ENCODE measurements at places on chromosomes 3 and 15. TPM values are rescaled to one million over a fixed set of nuclear protein-coding genes. Genes with fewer than 3 reads are reported as not detected.

Gene C3orf70
- not detected for total RNA-seq

Gene KCNMB2
- total RNA-seq, result not detected

Gene UBR1
- total RNA-seq, result 50.6 TPM

- no peak overlapping the region for H3K27ac ChIP-seq
- no peak for DNase-seq
- no peaks in the 10 kb centered on the region for H3K27me3 ChIP-seq
Observed at GRCh38 chr3:165920984-165921383, 83.8 kb upstream of the BCHE start.

- peaks cover 38% of the 10 kb centered on the region for H3K36me3 ChIP-seq
- no peak overlapping the region for H3K27ac ChIP-seq
- H3K27me3 ChIP-seq, result no peaks in the 10 kb centered on the region
- DNase-seq, result no peak
- H3K4me1 ChIP-seq, result no peaks in the 10 kb centered on the region
Observed at GRCh38 chr3:20146301-20146700, 39.7 kb downstream of the SGO1 start.

GRCh38 chr15:24856397-24857390 lies 98.1 kb upstream of the SNRPN start:
- H3K27me3 ChIP-seq, result no peaks in the 10 kb centered on the region
- DNase-seq, result no peak
- no peak overlapping the region for H3K27ac ChIP-seq
- H3K4me3 ChIP-seq, result no peak overlapping the region

DNA sequence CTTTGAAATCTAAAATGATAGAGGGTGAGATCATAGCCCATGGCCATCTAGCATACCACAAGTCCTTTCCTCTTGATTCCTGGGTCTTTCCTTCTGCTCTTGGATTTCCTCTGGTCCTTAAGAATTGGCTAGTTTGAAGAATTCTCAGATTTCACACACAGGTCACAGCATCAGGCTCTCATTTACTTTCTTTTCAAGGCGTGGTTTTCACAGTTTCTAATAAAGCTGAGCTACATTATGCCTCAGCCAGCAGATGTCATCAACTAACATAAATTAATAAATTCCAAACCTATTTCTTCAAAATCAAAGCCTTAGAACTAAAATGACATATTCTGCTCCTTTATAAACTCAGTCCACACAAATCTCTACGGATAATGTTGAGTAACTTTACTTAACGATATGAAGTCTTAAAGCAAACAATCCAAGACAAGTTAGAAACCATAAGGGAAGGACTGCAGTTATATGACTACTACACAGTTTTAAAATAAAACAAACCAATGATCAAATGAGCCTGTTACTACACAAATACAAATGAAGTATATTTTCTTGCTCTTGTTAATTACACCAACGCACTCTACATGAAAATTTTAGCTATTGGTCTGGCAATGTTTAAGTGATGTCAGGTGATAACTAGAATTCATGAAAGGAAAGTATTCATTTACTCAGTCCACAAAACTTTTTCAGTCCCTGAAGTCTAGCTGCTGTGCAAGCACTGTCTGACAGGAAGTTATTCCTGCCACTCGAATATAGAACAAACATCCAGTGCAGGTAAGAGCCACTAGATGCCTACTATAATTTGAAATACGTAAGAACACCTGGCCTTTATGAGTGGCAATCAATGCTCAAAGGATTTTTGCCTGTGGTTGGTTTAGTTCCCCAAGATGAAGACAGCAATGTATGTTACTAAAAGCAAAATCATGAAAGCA lies 9.2 kb downstream of the CCDC14 start:
- H3K4me1 ChIP-seq, result no peaks in the 10 kb centered on the region
- DNase-seq, result no peak
- no peaks in the 10 kb centered on the region for H3K27me3 ChIP-seq
- H3K4me3 ChIP-seq, result no peak overlapping the region
- no peaks in the 10 kb centered on the region for H3K36me3 ChIP-seq

Gene IFT80
- 34.0 TPM for total RNA-seq

DNA sequence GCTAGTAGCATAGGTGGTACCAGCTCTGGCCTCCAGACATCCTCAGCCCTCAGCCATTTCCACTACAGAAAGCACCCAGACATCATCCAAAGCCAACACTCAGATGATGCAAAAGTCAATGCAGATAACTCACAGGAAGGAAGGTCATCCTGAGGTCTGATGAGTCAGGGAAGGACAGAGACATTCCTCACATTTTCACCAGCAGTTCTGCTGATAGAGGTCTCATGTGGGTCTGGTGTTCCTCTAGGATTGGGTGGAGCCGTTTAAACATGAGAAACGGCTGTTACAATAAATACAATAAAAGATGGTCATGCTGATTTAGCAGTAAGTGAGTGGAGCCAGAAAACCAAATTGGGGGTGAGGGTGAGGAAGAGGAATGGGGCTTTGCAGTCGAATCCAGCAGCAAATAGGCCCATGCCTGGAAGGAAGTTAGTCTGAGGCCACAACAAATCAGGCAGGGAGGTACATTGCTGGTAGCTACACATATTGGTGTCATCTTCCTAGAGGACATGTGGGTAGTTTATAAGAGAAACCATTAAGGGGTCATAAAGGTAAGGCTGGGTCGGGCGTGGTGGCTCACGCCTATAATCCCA lies 33.3 kb upstream of the FLNB start:
- H3K4me1 ChIP-seq, result no peaks in the 10 kb centered on the region
- H3K36me3 ChIP-seq, result no peaks in the 10 kb centered on the region
- H3K4me3 ChIP-seq, result no peak overlapping the region
- H3K27ac ChIP-seq, result no peak overlapping the region
- no peak for DNase-seq

Gene CELF6
- 2.6 TPM for total RNA-seq

- no peaks in the 10 kb centered on the region for H3K36me3 ChIP-seq
- H3K27me3 ChIP-seq, result no peaks in the 10 kb centered on the region
- peak overlapping the region; percentile 35 for H3K27ac ChIP-seq
- peak overlapping the region; percentile 83 for H3K4me3 ChIP-seq
- no peak for DNase-seq
Observed at GRCh38 chr3:120092474-120092873, 1.8 kb downstream of the GSK3B start.

Gene FOXB1
- not detected for total RNA-seq

Gene BCL2A1
- total RNA-seq, result 25.4 TPM

GRCh38 chr3:67706934-67707333 lies 52.5 kb upstream of the SUCLG2 start:
- DNase-seq, result no peak
- no peaks in the 10 kb centered on the region for H3K27me3 ChIP-seq
- no peak overlapping the region for H3K4me3 ChIP-seq
- no peaks in the 10 kb centered on the region for H3K4me1 ChIP-seq
- H3K27ac ChIP-seq, result no peak overlapping the region
- no peaks in the 10 kb centered on the region for H3K36me3 ChIP-seq

- H3K4me3 ChIP-seq, result peak overlapping the region; percentile 14
- no peak for DNase-seq
- H3K27me3 ChIP-seq, result no peaks in the 10 kb centered on the region
- H3K36me3 ChIP-seq, result peaks cover 5% of the 10 kb centered on the region
- peaks cover 99% of the 10 kb centered on the region for H3K4me1 ChIP-seq
Observed at GRCh38 chr15:31359702-31360111, 33.1 kb downstream of the KLF13 start.

DNA sequence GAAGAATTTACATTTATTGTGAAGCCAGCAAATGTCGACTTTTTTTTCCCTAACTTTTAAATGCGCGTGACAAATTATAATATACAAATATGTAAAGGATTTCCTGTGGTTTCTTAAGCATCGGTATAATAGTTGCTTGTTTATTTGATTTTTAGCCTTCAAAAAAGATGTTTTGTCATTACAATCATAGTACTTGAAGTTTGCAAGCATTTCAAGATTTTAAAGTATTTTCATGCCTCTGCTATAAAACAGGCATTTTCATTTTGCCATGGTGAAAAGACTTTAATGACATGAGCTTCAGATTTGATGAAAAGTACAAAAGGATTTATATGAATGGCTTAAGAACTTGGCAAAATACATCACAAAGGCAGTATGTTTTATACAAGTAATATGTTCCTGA lies 9.4 kb upstream of the P2RY12 start:
- no peaks in the 10 kb centered on the region for H3K27me3 ChIP-seq
- no peak overlapping the region for H3K4me3 ChIP-seq
- no peak for DNase-seq
- no peak overlapping the region for H3K27ac ChIP-seq
- no peaks in the 10 kb centered on the region for H3K36me3 ChIP-seq
- H3K4me1 ChIP-seq, result no peaks in the 10 kb centered on the region

GRCh38 chr15:99582508-99582960 lies 16.8 kb downstream of the MEF2A start:
- H3K27me3 ChIP-seq, result no peaks in the 10 kb centered on the region
- H3K4me3 ChIP-seq, result no peak overlapping the region
- H3K27ac ChIP-seq, result no peak overlapping the region
- no peak for DNase-seq
- H3K36me3 ChIP-seq, result no peaks in the 10 kb centered on the region
- H3K4me1 ChIP-seq, result peaks cover 16% of the 10 kb centered on the region

Gene LOXL1
- total RNA-seq, result 2.1 TPM

- no peak for DNase-seq
- H3K27me3 ChIP-seq, result no peaks in the 10 kb centered on the region
- H3K4me3 ChIP-seq, result no peak overlapping the region
Observed at GRCh38 chr3:171248426-171249111, 211.6 kb downstream of the TNIK start.

DNA sequence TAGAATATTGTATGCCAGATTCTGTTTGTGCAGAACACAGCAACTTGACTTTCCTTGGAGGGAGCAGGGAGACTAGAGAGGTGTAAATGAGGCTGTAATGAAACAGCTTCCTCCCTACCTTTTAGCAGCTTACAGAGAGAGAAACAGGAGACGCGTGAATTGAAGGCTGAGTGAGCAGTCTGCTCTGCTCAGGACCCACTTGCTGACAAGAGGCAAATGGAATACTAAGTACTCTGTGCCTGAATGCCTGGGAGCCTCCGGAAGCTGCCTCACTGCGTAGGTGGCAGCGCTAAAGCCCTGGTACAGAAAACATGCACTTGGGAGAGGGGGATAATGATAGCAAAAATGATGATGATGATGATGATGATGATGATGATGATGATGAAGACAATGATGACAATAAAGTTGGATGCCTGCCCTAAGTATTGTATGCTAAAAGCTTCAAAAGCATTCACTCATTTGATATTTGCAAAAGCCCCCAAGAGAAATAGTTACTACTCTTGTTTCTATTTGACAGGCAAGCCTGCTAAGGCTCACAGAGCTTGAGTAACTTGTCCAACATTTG lies 548.9 kb downstream of the NTRK3 start:
- H3K4me3 ChIP-seq, result no peak overlapping the region
- no peaks in the 10 kb centered on the region for H3K27me3 ChIP-seq
- no peaks in the 10 kb centered on the region for H3K4me1 ChIP-seq

- H3K4me1 ChIP-seq, result no peaks in the 10 kb centered on the region
- no peaks in the 10 kb centered on the region for H3K36me3 ChIP-seq
- no peak overlapping the region for H3K4me3 ChIP-seq
- DNase-seq, result no peak
Observed at GRCh38 chr15:31930967-31931366, 99.3 kb upstream of the CHRNA7 start.

DNA sequence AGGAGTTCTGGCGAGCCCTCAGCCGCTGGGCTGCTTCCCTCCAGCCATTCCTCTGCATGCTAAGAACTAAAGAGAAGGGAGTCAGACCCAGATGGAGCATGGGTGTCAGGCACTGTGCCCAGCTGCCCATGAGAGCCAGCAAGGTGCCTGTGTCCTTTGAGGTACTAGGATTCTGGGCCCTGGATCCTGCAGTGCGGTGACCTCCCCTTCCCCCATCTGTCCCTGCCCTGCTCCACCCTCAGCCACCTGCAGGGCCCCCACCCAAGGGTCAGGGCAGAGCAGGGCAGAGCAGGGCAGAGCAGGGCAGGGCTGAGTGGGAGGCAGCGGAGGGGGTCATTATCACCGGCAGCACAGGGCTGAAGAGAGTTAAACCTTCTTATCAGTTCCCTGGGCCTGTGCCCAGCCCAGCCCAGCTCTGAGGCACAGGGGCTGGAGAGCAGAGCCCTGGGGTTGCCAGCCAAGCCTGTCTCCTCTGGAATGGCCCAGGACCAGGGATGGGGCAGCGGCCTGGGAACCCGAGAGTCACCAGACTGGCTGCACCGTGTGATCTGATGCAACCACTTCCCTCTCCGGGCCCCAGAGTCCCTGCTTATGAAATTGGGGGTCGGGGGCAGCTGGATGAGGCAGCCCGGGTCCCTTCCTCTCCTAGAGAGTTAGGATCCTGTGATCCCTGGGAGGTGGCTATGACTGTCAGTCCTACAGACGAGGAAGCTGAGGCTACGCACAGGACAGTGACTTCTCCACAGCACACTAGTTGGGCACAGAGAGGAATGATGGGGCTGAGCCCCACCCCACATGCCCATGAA lies 17.3 kb downstream of the ZDHHC19 start:
- H3K27ac ChIP-seq, result peak overlapping the region; percentile 75
- H3K4me3 ChIP-seq, result no peak overlapping the region
- no peak for DNase-seq
- H3K36me3 ChIP-seq, result no peaks in the 10 kb centered on the region

Gene DMXL2
- 10.1 TPM for total RNA-seq

- H3K4me1 ChIP-seq, result peaks cover 13% of the 10 kb centered on the region
- DNase-seq, result no peak
- H3K36me3 ChIP-seq, result peaks cover 7% of the 10 kb centered on the region
- no peak overlapping the region for H3K27ac ChIP-seq
Observed at GRCh38 chr3:37307321-37307720, 132.9 kb upstream of the LRRFIP2 start.

GRCh38 chr3:38834717-38835116 lies 18.7 kb upstream of the SCN10A start:
- no peak overlapping the region for H3K4me3 ChIP-seq
- DNase-seq, result no peak
- H3K27me3 ChIP-seq, result no peaks in the 10 kb centered on the region
- H3K4me1 ChIP-seq, result peaks cover 7% of the 10 kb centered on the region
- H3K27ac ChIP-seq, result no peak overlapping the region

Gene PAK6
- total RNA-seq, result 0.67 TPM

GRCh38 chr3:194312186-194312742 lies 38.9 kb downstream of the CPN2 start:
- H3K27me3 ChIP-seq, result no peaks in the 10 kb centered on the region
- no peak overlapping the region for H3K4me3 ChIP-seq
- no peak for DNase-seq
- H3K27ac ChIP-seq, result no peak overlapping the region

Gene SOX14
- not detected for total RNA-seq

Gene SFMBT1
- 50.8 TPM for total RNA-seq

Gene WDR49
- 0.53 TPM for total RNA-seq

Gene CLEC3B
- total RNA-seq, result 1.2 TPM

Gene MST1R
- total RNA-seq, result 1.3 TPM

DNA sequence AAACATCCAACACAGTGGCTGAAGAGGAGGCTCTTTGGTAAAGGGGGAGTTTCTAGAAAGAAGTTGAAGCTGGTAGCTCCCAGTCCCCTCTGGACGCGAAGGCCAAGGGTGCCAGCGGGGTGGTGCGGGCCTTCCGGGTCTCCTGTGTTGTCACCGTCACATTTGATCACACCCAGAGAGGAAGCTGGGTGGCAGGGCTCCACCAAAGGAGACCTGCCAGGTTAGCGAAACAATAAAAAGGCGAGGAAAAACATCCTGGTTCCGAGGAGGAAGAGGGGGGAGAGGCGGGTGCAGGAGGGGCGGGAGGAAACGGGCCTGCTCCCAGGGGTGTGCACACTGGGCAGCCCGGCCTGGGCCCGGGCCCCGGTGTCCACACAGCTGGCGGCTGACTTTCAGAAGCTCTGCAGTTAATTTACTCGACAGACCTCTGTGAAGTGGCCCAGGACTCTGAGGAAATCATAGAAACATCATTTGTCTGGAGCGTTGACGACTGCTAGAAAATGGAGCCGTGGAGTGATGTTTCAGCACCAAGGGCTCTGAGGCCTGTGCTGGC lies 12.1 kb downstream of the HEG1 start:
- H3K4me1 ChIP-seq, result no peaks in the 10 kb centered on the region
- no peak overlapping the region for H3K27ac ChIP-seq
- H3K4me3 ChIP-seq, result no peak overlapping the region
- no peak for DNase-seq
- H3K36me3 ChIP-seq, result no peaks in the 10 kb centered on the region
- no peaks in the 10 kb centered on the region for H3K27me3 ChIP-seq

Data from CD4-positive, alpha-beta memory T cell (primary cell).